GM12891 (cell line): ENCODE measurements at places on chromosomes 6 and 20.

- DNase-seq, result no peak
Observed at GRCh38 chr20:63061051-63061770, 54.4 kb upstream of the BHLHE23 start.

- no peak for DNase-seq
Observed at GRCh38 chr6:13778028-13778427, 36.3 kb downstream of the MCUR1 start.

DNA sequence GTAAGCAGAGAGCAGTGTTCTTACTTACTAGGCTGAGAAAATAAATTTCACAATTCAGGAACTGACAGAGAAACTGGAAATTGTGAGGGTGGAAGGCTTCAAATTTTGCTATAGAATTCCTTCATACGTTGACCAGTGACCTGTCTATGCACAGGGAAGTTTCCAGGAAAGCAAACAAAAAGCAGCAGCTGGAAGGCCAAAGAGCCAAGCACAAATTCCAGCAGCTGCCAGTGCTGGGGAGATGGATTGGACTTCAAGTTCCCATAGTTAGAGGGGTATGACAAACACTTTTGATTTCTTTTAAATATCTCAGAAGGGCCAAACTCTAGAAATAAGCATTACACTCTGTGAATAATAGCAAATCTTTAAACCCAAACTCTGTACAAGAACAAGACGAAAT lies 299.1 kb upstream of the KCNQ5 start:
- DNase-seq, result no peak

DNA sequence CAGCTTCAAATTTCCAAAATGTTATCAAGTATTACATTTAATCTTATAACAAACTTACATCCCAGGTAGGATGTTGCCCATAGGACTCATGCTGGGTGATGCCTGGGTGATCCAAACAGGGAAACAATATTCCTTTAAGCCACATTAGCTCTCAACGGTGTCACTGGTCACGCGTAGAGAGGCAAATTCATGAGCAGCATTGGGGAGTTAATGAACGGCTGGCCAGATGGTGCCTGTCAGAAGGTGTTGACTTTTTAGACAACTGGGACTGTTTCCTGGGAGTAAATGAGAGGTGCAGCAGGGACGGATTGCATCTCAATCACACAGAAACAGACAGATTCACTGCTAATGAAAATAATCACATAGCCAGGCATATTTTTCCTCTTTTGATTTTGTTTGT lies 83.3 kb upstream of the ID4 start:
- no peak for DNase-seq

GRCh38 chr6:45677381-45678284 lies 299.9 kb upstream of the SUPT3H start:
- DNase-seq, result peak; percentile 30

- DNase-seq, result no peak
Observed at GRCh38 chr6:8536122-8536521, 100.8 kb upstream of the SLC35B3 start.

DNA sequence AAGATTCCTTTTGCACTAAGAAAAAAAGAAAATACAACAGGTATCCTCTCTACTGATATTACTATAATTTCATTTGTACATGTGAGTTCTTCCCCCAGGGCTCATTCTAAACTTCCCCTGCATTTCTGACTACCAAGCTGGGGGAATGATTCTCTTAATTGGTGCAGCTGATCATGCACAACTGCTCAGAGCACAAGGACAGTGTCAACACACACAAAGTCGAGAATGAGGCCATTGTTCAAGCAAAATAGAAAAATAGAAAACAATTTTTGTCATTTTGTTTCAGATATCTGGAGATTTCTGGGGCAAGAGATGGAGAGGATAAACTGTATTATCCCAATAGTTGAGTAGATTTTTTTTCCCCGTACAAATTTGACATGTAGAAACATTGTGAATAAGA lies 236.3 kb downstream of the HAO1 start:
- DNase-seq, result no peak

DNA sequence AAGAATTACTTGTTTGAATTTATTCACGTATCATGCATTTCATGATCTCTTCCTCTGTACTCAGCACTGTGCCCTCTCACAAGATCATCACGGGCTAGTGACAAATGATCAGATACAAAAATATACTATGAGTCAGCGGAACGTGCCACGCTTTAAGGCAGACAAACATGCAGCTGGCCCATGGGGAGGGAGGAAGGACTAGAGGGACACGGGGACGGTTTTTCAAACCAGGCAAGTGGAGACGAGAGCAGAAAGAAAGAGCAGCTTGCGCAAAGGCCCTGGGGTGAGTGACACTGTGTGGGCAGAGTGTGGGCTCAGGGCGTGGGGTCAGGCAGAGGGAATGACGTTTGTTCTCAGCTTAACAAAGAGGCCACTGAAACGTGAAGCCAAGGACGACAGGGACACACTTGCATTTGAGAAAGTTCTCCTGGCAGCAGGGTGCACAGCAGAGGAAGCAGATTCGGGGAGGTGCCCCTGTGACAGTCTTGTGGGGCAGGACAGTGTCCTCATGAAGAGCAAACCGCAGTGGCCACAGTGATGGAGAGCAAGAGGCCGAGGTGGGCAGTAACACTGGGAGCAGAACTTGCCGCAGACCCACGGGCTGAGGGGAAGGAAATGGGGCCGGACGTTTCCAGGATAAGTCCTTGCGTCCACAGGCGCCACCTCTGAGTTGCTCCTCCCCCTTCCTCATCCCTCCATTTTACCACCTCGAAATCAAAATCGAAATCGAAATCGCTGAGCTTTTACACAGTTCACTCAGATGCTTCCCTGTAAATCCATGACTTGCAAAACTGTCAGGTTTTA lies 6.9 kb upstream of the RPS6KA2 start:
- no peak for DNase-seq

DNA sequence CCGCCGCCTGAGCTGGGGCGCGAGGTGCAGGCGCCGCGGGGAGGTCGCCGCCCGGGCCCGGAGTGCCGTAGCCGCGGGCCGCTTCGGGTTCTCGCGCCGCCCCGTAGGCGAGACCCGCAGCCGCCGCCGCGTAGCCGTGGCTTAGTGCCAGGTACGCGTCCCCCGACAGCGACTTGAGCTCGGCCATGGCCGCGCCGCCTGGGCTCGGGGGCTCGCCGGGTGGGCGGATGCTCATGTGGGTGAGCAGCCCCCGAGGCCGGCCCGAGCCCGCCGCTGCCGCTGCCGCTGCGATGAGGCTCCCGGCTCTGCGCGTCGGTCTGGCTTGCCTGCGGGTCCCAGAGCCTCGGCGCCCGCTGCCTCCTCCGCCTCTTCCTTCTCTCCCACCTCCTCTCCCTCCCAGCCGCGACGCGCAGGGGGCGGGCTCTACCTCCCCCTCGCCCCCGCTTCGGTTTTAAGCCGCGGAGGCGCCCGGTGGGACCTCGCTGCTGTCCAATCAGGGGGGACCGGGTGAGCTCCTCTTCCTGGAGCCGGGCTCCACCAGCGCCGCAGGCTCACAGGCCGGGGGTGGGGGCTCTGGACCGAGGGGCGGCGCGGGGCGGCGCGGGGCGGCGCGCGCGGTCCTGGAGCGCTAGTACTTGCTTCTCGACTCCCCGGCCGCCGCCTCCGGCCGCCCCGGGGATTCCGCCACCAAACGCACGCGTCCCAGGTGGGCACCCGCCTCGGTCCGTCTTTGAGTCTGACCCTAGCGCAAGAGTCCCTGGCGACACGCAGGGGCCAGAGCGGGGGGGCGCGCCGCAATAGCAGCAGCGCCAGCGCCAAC lies at the start of gene BHLHE23:
TSS of gene BHLHE23 (minus strand) at position 425 of the 820 bp plus-strand sequence. CDS start at position 235, 190 bp downstream.
- no peak for DNase-seq

GRCh38 chr20:43900121-43900466 lies 14.6 kb upstream of the TOX2 start:
- no peak for DNase-seq

- no peak for DNase-seq
Observed at GRCh38 chr6:45758787-45759471, 256.7 kb downstream of the CLIC5 start.

DNA sequence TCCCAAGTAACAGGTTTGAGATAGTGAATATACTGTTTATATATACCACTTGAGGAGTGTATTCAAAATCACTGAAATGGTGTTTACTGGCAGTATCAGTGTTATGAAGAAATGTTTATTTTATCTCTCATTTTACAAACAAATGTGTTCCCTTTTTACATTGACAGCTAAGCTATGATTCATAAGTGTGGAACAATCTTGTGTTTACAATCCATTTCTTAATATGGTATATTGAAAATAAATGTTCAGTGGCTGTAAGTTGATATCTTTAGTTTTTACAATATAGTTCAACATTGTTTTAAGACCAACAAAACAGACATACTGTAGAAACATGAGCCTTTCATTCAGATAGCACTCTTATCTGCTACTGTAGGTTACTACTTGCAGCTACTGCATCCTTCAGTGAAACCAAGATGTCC lies 14.3 kb downstream of the PHF3 start:
- no peak for DNase-seq

GRCh38 chr6:52491203-52492069 lies 71.3 kb downstream of the EFHC1 start:
- DNase-seq, result no peak

- DNase-seq, result no peak
Observed at GRCh38 chr20:34988191-34988540, 32.5 kb downstream of the MYH7B start.

- DNase-seq, result no peak
Observed at GRCh38 chr6:91437315-91437729, 850.5 kb upstream of the MAP3K7 start.

GRCh38 chr6:118356054-118356453 lies 192.0 kb upstream of the PLN start:
- DNase-seq, result no peak
